Neuronal stem cell (in vitro differentiated cells): ENCODE measurements at places on chromosomes 2 and 18.

DNA sequence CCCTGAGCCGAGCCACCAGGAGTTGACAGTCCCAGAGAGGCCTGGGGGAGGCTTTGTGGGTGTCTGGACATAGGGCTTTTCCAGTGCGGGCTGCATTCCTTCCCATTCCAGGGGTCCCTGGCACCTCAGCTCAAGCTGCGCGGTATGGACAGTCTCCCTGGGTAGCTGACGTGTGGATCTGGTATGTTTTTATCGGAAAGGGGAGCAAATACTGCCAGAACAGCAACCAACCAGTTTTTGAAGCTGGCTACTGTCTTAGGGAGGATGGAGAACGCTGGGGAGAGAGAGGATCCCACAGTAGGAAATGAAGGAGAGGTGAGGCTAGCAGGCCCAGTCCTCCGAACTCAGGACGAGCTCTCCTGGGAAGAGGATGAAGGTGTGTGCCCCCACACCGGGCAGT lies 103.8 kb upstream of the APCDD1 start:
- no peak for DNase-seq

- no peak for DNase-seq
Measured at GRCh38 chr2:121092095-121092494, 192.9 kb downstream of the TFCP2L1 start.

DNA sequence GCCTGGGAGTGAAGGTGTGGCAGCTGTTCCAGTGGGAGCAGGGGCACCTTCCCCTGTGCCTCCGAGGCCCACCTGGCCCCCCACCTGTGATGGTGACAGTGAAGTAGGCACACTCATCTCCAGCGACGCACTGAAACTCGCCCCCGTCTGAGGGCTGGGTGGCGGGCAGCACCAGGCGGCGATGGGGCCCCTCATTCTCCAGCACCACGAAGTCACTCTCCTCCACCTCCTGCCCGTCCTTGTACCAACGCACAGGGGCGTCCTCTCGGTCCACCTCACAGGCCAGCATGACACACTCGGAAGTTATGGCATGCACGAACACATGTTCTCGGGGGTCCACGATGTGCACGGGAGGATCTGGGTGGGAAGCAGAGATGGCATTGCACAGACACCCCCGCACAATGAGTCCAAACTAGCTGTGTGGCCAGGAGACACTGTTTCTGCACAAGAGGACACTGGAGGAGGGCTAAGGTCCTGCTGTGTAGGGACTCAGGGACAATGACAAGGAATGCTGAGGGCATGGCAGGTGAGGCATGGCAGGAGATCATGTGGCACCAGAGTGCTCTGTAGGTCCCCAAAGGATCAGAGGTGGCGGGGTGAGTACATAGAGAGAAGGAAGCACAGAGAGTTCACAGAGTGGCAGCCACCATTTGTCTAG lies 7.9 kb downstream of the OBSL1 start:
- no peak for DNase-seq

DNA sequence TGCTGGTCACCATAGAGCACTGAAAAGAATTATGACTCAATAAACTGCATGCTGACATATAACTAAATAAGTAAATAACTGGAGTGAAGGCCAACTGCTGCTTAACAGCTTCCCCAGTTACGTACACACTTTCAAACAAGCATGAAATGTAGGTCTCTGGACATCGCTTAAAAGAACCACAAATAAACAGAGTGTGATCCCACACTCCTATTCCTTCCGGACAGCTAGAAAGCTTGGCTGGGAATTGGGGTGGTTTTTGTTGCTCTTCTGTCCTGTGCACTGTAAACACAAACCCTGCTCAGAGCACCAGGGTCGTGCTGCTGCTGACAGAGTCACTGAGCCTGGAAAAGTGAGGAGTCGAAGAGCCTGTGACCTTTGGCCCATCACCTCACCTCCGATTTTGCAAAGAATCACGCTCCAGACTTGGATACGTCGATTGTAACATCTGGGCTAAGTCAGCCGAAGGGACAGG lies 162.7 kb upstream of the NT5C1B start:
- no peak for DNase-seq

- no peak for DNase-seq
Measured at GRCh38 chr2:30195016-30195415, 36.3 kb upstream of the LBH start.
